ENCODE measurements at places on chromosomes 3 and 15.

DNA sequence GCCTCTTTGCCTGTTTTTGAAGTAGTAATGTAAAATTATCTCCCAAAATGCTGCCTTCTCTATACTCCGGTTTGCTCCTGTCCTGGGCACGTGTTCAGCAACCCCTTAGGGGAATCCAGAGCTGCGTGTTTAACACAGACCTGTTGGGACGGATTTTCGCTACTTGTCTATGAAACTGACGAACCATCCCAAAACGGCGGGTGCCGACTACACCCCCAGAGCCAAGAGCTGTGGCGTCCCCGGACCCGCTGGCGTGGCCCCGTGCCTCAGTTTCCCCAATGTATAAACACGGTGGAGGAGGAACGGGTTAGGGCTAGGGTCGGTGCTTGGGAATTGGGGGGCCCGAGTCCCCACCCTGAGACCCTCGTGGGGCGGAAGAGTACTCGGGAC lies 473 bp downstream of the FHIT start:
- no peak for DNase-seq

- no peak for DNase-seq
These were observed 11.2 kb downstream of the RPL32 start for GRCh38 chr3:12829886-12830784.

GRCh38 chr3:58332575-58333188 lies at the start of gene PXK:
TSS of gene PXK (plus strand) at chr3:58332892. CDS start at chr3:58332989, 97 bp downstream.
- peak; percentile 54 for DNase-seq

DNA sequence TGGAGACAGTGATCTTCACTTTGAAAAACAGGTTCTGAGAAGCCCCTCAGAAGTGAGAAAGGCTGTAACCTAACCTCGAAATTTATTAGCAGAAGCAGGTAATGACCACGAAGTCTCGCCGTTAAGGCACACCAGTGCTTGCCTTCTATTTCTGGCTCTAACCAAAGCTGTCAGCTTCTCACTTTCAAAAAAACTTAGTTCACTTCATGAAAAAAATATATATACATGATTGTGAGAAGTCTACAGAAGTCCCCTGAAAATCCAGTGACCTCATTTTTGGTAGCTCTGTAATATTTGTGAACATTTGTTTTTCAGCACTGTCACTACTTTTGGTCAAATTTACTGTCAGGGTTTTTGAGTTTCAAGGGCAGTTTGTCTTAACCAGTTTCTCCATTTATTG lies 19.1 kb upstream of the AKAP13 start:
- no peak for DNase-seq

DNA sequence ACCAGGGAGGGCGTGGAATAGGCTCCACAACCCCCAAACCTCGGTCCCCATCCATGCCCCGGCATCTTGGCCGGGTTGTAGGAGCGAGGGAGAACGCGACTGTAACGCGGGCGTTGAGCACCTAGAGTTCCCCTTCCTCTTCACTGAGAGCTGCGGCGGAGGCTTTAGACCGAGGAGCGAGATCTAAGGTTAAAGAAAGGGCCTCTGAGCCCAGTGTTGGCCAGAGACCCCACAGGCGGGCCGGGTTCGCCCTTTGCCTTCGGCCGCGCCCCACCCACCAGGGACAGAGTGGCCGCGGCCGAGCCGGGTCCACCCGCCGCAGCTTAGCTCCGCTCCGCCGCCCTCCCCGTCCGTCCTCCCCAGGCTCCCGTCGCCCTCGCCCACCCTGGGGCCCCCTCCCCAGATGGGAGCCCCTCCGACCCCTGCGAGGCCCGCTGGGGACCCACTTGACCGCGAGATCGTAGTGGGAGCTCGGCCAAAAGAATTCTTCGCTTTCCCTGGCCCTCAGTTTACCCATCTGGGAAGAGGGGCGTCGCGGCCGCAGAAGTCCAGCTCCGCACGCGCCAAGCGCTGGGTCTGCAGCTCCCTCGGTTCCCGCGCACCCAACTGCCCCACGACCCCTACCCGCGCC lies 425 bp downstream of the ANPEP start:
- DNase-seq, result no peak

DNA sequence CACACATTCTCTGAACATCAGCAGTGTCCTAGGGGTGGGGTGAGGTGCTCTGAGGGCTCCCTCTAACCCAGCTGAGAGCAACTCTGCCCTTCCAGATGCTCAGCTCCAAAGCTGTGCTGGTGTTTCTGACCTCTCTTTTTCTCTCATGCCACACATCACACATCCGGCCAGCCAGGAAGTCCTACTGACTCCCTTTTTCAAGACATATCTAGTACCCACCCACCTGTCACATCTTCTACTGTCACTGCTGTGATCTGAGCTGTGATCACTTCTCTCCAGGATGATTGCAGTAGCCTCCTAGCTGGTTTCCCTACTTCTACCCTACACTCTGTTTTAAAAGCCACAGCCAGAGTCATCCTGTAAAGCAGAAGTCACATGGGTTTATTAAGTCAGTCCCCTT lies 30.2 kb upstream of the MASP1 start:
- peak; percentile 6 for DNase-seq

- DNase-seq, result no peak
These were observed 79.1 kb upstream of the FAN1 start for GRCh38 chr15:30824518-30825195.

GRCh38 chr3:197518881-197519421 lies 36.8 kb downstream of the BDH1 start:
- no peak for DNase-seq

DNA sequence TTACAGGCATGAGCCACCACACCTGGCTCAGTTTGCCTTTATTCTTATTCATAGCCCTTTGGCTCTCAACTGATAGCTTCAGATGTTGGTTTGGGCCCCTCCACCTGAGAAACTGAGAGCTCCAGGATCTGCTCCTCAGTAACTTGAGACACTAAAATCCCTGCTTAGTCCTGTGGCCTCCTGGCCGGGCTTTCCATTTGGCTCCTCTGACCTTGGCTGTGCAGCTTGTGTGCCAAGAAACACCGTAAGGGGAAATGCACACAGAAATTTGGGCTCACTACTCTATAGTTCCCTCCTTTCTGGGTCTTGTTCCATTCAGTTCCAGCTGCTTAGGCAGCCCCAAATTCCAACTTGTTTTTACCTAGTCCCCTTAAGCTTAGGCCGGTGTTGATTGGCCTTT lies 24.9 kb downstream of the NIPA2 start:
- no peak for DNase-seq

- no peak for DNase-seq
These were observed 39.1 kb downstream of the MAP2K1 start for GRCh38 chr15:66425837-66426236.

GRCh38 chr15:42921342-42921731 lies 759 bp upstream of the TTBK2 start:
- DNase-seq, result peak; percentile 36

DNA sequence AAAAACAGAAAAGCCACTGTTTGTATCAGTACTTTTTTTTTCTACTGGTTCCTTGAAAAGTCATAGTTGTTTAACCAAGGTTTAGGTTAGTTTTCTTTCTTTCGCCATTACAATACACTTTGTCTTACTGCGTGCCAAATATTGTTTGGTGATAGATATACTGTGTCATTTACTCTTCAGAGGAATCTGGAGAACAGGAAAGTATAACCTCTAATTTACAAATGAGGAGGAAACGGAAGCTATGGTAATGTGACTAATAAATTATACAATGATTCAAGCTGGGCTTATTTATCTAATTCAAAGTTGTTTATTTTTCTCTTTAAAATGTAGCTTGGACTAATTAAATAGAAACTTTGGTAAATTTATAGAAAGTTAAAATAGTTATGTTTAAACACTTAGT lies 96.2 kb upstream of the ROBO2 start:
- peak; percentile 3 for DNase-seq

DNA sequence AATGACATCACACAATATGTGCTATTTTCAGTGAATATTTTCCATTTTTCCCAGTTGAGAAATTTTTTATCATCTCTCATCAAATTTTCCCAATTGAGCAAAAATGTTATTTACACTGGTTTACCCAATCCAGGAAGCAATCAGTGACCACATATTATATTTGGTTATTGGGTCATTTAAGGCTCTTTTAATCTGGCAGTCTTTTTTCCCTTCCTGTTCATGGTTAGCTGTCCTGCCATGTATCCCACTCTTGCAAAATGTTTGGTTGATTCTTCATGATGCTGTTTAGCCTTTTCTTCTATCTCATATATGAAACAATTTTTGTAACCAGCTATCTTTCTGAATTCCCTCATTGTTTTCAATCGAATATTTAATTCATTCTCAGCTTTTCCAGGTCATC lies 626.0 kb downstream of the RBMS3 start:
- DNase-seq, result no peak

DNA sequence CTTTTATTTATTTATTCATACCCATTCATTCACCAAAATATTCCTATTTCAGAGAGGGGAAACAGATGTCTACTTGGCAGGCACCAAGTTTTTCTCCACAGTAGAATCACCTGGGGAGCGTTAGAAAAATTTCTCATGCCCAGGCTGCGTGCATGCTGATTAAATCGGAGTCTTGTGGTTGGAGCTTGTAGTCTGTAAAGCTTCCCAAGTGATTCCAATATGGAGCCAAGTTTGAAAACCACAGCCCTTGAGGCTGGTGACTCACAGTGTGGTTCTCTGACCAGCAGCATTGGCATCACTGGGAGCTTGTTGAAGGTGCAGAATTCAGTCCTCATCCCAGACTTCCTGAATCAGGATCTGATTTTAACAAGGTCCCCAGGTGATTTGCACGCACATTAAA lies 49.7 kb downstream of the PDHB start:
- no peak for DNase-seq

GRCh38 chr3:131050001-131050400 lies 23.3 kb downstream of the NEK11 start:
- DNase-seq, result no peak

DNA sequence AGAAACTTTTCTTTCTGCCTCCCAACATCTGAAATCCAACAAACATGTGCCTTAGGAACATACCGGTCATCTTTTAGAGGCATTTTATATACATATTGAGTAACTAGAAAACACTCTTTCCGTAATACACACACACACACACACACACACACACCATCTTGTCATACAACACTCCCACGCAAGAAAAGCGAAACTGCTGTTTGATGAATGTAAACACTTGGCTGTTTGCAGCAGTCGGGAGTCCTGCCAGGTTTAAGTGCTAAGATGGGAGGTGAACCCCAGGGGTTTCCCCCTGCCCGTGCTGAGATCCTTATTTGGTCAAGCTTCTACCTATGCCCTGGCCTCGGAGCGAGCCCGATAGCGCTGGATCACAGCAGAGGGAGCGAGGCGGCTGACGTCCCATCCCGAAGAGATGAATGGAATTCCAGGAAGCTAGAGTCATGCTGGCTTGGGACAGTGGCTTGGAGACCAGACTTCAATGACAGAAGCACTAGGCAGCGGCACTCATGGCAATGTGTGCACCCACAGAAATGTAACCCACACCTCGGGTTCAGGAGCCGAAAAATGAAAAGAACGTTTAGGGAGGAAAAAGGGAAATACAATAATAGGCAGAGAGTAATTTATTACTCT lies 1.3 kb upstream of the THBS1 start:
- peak; percentile 60 for DNase-seq

DNA sequence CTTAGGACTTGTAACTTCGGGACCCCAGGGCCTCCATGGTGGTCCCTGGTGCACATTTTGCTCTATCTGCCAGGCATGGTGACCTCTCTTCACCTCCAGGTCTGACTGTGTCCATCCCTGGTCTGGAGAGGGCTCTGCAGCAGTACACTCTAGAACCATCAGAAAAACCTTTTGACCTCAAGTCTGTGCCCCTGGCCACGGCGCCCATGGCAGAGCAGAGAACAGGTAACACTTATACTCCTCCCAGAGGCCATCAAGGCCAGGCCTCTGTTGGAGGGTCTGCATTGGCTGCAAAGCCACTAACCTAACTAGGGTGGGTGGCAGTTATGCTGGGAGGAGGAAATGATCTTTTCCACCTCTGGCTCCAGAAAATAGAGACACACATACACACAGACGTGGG lies 10.3 kb upstream of the HMCES start:
- no peak for DNase-seq

DNA sequence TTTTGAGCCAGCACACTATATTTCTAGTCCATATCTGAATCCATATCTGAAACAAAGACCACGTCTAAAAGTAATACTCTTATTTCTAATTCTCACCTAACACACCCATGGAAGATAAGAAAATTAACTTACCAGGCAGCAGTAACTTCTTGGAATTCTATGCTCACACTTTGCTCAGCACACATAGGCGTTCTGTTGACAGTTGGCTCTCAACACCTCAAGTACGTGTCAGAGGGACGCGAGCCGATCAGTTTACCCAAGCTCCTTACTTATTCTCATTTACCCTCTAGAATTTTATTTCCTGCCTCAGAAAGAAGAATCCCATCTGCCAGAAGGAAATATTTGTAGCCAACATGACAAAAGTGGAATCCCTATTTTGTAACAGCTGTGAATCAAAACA lies 911.9 kb downstream of the FHIT start:
- DNase-seq, result no peak

DNA sequence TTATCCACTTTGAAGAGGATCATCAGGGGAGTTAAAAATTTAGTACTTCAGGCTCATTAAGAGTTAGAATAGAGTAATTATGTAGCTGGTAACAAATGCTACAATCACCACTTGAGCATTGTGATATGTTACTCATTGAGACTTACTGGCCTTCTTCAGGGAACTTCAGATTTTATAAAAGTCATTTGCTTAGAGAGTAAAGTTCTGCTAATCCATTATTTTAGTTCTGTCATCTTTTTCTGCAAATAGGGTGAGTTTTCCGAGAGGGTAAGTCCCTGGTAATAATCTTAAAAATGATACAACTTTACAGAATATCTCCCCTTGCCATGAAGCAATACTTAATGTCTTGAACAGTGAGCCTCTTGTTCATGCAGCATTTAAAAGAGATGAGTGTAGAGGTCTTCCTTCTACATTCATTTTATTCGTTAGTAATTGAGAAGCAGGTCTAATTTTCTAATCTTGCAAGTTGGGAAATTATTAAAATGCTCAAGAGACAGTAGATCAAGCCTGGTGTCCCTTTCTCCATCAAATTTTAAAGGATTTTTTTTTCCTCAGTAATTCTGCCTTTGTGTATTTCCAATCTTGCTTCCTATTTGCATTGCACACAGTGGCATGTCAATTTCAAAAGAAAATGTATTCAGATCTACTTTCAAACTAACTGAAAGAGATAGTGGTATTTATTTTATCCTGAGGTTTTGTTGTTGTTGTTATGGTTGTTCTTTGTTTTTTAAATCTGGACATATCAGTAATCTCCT lies 52.6 kb downstream of the MBNL1 start:
- DNase-seq, result no peak

- DNase-seq, result no peak
These were observed 189.1 kb upstream of the MDFIC2 start for GRCh38 chr3:70501561-70501960.

DNA sequence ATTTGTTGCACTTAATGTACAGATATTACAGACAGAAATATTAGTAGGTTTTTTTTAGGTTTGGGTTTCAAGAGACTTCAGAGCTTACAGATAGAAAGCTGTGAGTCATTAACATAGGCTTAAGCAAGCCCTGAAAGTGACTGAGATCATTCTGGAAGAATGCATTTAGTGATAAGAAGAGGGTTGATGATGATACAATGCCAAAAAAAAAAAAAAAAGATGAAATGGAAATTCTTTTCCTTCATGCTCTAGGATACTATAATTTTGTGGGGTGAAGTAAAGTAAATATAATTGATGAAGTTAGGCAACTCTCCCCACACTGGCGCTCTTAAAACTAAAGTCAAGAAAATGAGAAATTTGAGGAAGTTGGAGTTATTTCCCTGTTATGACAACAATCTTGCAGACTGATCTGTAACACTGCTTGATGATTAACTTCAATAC lies 169.4 kb upstream of the ZNF385D start:
- DNase-seq, result no peak
